Omental fat pad (tissue), 4 donors: ENCODE measurements at places on chromosomes 2 and 18.

DNA sequence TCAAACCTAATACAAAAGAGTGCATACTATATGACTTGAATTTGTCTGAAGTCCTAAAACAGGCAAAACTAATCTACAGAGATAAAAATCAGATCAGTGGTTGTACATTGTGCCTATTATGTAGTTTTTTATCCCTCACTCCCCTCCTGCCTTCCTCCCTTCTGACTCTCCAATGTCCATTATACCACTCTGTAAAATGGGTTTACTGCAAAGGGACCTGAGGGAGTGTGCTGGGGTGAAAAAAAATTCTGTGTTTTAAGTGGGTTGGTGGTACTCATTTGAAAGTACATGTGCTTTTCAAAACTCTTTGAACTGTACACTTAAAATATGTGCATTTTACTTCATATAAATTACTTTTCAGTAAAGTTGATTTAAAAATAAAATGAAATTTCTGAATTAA is 89.0 kb upstream of the UBE2E3 start:
- DNase-seq, result no peak

GRCh38 chr2:95018301-95018700 is 7.2 kb upstream of the MAL start:
- no peak for DNase-seq

DNA sequence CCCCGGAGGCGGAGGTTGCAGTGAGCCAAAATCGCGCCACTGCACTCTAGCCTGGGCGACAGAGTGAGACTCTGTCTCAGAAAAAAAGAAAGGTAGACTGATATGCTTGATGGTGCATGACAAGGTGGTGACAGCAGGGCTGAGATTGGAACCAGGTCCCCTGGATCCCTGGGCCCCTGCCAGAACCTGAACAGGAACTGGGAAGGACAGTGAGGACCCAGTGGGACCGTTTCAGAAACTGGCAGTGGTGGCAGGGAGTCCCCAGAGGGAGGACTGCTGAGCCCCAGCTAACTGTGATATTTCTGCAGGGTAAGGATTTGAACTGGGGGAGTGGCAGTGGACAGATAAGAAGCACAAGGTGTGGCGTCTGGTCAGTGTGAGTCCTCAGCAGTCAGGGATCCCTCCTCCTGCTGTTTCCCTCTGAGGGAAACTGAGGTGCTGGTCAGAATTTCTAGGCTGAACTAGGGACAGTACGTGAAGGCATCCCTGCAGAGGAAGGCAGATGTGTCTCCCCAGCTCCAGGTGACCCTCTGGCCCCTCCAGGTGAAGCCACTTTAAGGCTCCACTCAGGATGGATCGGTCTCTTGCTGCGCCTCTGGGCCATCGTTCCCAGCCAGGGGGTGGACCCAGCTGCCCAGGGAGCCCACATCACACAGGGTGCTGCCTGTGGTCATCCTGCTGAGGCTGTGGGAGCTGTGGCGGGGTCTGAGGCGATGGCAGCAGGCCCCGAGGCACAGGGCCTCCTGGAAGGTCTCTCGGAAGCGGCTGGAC is 5.6 kb downstream of the NMUR1 start:
- no peak for DNase-seq

DNA sequence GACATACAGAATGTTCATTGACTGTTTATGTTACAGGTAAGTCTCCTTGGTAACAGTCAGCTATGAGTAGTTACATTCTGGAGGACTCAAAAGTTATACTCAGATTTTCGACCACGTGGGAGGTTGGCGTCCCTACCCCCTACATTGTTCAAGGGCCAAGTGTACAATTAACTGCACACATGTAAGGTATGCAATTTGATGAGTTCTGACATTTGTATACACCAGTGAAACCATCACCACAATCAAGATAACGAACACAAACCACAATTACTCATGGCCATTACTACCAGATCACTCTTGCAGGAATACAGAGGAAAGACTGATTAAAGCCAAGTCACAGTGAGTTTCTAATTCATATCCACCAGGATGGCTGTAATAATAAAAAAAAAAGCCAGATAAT is 39.6 kb upstream of the LDLRAD4 start:
- no peak for DNase-seq

GRCh38 chr2:241762933-241763369 is 13.7 kb upstream of the GAL3ST2 start:
- DNase-seq, result no peak
